ENCODE measurements at places on chromosomes 7 and 10.

DNA sequence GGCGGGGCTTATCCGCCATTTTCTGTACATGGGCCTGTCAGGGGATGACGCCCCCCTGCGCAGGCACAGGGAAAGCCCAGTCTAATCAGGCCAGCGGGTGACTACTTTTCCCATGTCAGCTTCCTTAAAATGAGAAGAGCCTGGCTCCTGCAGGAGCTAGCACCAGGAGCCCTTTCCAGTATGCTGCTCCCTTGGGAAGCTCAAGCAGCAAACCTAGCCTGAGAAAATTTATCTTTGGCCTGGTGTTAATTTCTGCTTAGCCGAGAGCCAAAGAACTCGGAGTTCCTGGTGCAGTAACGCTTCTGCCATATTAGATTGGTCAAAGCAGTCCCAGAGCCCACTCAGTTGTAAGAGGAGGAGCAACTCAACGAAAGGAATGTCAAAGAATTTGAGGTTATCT, 239.0 kb upstream of the PHYHIPL start:
- no peak for DNase-seq

DNA sequence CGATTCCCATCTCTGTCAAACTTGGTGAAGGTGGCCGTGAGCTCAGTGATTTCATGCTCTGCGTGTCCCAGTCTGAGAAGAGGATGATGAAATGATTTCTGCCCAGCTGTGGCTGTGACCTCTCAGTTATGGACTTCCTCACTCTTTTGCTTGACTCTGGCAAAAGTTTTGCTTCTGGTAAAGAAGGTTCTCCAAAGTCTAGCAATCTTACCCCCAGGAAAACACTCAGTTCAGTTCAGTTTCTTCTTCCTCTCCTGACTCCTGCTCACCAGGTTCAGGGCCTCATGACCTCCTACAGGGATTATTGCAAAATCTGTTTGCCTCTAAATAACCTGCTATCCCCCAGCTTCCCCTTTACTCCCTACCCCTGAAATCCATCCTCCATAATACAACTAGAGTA, 4.9 kb upstream of the BLOC1S2 start:
- no peak for DNase-seq

GRCh38 chr7:156022483-156023459, 210.5 kb upstream of the SHH start:
- DNase-seq, result no peak

DNA sequence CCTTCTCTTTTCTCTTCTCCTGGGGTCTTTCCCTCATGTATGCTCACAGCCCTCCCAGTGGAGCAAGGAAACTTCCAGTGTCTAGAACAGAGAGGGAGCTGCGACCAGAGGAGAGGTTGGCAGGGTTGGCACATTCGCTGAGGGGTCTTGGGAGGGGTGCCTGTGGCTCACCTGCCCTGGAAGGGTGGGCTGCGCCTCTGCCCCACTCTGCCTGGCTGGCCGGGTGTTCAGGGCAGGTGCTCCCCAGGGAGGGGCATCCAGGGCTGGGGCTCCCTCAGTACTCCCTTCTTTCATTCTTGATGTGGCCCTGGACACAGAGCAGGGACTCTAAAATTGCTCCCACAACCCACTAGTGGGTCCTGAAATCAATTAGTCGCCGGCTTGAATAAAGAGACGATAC, 16.9 kb downstream of the SHH start:
- no peak for DNase-seq

DNA sequence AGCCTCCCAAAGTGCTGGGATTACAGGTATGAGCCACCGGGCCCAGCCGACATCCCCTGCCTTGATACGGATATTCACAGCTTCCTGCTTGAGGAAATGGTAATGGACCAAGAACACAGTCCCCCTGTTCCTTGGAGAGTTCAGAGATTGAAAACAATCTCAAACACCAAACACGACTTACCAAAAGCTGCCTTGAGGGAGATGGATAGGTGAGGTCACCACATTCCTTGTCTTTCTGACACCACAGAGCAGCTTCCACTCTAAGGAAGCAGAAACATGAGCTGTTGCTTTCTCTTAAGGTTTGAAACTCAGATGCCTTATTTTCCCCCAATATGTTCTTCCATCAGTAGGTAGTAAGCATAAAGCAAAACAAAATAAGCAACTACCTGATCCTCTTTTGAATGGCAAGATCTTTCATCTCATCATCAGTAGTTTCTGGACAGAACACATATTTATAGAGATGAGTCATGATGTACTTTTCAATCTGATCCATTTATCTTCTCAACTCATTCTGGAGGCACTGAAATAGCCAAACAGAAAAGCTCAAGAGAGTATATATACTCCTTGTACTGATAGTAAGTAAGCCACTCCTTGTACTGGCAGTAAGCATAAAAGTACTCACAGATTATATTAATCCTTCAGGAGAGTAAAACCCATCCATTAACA, 199.1 kb upstream of the KCTD7 start:
- no peak for DNase-seq

- no peak for DNase-seq
These were observed 56.6 kb upstream of the ANK3 start for GRCh38 chr10:60446070-60446833.

DNA sequence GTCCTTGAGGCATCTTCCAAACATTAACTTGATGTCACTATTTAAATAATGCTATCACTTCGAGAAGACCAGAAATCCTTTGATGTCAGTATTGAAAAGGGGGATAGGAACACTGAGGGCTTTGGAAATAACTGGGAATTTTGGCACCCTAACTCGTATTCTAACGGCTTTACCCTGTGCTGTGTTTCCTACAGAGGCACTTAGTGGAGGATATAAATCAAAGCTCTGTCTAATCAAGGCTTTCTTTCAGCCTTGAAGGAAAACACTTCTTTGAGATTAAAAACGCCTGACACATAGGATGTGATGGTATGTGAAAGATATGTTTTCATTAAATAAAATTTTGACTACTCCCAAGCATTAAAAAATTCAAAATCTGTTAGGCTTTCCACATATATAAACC, 62.3 kb downstream of the CREB5 start:
- DNase-seq, result no peak

DNA sequence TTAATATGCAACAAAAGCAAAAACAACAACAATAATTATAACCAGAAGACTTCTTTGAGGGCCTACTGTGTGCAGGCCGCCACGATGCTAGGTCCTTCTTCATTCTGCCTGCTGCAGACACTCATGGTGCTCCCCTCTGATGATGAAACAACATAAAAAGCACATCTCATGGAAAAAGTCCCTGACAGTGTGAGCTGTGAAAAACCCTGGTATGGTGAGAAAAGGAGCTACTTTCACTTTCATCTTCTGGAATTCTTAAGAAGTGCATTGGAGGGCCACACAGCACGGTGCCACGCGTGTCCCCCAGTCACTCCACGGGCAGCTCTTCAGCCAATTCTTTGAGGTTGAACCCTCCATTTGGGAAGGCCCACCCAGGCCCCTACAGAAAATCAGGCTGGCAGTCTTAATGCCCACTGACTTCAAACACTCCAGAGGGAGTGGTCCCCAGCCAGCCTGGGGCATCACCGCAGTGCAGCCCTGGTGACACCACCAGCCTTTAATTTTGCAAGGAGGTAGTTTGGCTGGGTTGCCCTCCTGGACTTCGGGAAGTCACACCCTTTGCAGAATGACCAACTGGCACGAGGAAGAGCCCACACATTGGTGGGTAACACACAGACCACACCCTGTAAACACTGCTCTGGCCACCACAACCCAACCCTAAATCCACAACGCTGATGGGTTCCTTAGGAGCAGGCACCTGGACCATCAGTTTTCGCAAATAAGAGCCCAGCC, 7.7 kb downstream of the KCNMA1 start:
- DNase-seq, result no peak

DNA sequence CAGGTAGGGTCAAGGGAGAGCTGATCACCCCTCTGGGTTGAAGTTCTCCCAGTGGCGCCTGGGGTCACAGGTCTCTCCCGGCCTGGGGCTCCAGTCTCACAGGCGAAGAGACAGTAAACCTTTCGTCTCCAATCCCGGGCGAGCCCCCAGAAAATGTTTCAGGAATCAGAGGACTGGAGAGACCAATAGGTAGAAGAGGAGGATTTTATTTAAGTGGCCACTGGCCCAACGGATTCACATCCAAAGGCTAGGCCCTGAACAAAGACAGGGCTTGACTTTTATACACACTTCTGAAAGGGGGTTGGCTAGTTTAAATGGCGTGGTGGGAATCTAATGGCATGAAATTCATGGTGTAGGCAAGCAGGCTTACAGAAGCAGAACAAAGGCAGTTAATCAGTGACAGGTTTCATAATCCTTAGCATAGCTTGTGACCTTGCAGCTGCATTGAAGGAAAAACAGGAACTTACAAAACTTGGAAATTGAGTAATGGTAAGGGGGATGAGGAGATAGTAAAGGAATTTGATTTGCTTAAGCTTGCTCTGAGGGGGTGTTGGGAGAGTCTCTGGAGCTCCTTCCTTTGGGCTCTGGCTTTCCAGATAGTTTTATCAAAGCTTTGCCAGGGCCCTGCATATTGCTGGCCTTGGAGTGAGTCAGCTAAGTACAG, 105.5 kb downstream of the TRIM24 start:
- DNase-seq, result no peak

DNA sequence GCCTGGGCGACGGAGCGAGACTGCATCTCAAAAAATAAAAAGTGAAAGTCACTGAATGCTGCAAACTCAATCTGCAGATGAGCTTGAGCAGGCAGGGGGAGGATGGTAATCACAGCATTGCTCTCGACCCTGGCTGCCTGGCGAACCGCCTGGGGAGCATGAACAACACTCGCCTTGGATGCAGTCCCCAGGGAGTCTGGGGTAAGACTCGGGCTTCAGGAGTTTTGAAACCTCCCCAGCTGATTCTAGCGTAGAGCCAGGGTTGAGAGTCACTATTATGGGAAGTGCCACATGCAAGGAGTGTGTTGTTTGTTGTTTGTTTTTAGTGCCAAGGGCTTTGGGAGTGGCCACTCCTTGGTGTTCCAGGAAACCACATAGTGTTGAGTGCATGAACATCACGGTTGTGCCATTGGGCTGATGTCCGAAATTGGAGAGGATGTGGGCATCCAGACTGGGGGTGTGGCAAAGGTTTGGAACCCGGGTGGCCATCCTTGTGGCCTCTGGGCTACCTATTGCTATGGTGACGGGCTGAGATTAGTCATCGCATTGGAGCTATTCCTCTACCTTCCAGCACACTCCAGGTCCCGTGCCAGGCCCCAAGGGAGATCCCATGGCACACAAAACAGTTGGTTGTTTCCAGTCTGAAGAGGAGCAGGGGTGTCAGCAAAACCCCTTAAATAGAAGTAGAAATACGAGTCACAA, 92.6 kb downstream of the RGS10 start:
- no peak for DNase-seq

All from activated T-cell treated with anti-CD3 and anti-CD28 coated beads, Interleukin-2, amount 50 U/mL, for 24 hours (primary cell).